SK-MEL-5 (cell line): ENCODE measurements at places on chromosomes 5 and 9.

- DNase-seq = no peak
Measured at GRCh38 chr9:72691671-72692070, 170.3 kb downstream of the TMC1 start.

- no peak for DNase-seq
Measured at GRCh38 chr5:100566382-100567141, 31.4 kb downstream of the FAM174A start.

- DNase-seq = no peak
Measured at GRCh38 chr5:72786676-72787075, 29.8 kb upstream of the TNPO1 start.

GRCh38 chr5:94024101-94024500 is 282.7 kb upstream of the POU5F2 start:
- DNase-seq = no peak

DNA sequence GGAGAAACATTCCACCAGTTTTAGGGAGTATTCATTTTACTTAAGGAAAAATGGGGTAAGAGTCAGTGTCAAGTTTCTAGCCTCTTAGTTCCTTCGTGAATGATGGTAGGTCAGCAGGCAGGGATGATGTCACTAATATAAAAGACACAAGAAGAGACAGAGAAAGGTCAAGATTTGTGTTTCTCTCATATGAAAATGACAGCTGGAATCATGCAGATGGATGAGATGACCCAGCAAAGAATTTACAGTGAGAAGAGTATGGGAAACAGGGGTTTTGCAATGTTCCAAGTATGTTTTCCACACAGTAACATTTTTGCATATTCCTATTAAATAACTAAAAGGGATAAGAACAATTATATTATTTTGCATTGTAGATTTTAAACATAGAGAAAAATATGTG is 749.6 kb upstream of the DMAC1 start:
- no peak for DNase-seq

DNA sequence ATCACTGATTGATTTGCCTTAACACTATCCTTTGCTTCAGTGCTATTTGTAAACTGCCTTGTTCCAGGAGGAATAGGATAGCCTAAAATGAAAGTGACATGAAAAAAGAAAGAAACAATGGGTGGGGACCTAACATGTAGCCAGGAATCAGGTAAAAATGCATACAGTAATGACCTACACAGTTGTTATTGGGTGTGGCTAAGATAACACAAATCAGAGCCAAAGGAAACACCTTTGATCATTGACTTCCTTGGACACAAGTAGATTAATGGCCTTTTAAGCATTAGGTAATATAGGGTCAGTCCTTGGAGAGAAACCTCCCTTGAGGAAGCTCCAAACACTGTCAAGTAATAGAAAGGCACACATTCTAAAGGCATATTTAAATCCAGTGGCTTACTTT is 220.4 kb downstream of the TRPM3 start:
- no peak for DNase-seq

DNA sequence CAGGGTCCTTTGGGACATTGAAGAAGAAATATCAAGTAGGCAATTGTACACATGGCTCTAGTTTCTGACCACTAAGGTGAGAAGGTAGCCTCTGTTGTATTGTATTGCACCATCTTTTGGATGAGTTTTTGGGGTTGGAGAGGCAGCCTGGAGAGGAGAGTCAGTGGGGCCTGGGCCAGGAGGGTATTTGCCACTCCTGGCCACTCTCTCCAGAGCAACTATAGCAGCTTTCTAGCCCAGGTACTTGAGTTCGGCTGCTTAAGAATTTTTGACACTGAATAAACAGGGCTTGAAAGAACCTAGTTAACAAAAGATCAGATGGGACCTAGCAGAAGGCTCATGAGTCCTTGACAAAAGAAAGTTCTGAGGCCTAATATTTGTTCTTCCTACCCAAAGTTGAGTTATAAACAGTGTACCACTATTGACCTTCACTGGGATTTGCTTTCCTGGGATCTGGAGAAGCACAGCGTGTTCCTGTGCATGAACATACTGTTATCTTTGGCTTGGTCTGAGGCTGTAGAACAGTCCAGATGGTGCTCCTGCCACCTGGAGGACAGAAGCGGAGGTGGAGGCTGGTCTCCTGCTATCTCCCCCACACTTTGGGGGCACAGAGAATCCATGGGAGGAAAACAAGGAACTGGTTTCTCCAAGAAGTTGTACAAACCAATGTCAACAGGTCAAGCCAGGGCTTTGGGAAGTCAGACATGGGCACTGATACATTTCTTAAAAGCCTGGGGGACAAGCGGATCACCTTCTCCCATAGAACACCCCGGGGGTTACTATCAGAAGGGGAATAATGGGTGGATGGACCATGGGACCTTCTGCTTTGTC is 110.4 kb upstream of the LIFR start:
- DNase-seq = peak; percentile 56

DNA sequence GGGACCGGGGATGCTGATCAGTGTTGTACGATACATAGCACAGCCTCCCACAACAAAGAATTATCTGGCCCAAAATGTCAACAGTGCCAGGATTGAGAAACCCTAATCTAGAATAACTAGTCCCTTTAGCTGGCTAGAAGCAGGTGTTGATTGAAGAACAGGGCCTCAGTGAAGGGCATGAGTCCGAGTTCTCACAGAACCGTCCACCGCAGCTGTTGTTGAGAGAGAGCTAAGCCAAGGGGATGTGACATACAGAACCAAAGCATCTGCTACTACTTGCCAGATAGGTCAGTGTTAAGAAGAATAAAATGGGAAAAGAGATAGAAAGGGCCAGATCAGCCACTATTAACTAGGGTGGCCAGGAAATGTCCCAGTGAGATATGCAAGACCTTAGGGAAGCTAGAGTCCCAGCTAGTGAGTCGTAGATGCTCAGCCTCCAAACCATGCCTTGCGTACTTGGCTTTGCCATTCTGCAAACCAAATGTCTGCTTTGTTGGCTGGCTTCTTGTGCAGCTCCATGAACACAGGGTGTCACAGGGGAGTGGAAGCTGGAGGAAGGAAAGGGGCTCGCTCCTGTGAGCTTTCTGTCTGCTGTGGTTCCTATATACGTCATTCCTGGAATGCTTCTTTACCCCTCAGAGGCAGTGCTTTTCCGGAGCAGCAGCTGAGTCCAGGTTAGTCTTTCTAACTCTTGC is 68.9 kb downstream of the FBXO38 start:
- DNase-seq = no peak

DNA sequence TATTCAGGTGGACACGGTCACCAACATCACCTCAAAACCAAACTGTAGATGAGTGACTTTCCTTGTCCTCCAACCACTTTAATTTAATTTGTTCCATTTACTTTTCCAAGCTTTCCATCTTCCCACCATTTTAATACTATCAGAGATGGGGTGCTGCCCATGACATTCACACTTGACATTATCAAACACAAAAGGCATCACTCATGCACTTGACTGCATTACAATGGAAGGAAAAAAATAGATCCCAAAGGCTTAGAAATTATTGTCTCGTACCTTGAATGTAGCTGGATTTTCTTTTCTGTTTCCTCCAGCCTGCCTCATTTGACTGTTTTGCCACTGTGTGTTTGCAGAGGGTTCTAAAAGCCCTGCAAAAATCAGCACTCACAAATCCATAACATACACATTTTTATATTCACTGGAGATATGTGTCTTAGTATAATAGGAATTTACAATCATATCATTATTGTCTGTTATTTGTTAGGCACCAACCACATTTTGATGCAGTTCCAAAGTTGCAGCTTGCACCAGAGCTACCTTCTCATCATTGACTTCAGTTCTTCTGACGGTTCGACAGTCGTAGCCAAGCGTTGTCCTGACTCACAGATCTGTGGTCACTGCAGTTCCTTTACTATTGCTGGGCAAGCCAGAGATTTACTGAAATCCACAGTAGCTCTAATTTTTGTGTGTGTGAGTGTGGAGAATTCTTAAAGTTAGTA is 712.3 kb upstream of the WWC1 start:
- no peak for DNase-seq

- no peak for DNase-seq
Measured at GRCh38 chr9:115804206-115804605, 349.4 kb upstream of the PAPPA start.

DNA sequence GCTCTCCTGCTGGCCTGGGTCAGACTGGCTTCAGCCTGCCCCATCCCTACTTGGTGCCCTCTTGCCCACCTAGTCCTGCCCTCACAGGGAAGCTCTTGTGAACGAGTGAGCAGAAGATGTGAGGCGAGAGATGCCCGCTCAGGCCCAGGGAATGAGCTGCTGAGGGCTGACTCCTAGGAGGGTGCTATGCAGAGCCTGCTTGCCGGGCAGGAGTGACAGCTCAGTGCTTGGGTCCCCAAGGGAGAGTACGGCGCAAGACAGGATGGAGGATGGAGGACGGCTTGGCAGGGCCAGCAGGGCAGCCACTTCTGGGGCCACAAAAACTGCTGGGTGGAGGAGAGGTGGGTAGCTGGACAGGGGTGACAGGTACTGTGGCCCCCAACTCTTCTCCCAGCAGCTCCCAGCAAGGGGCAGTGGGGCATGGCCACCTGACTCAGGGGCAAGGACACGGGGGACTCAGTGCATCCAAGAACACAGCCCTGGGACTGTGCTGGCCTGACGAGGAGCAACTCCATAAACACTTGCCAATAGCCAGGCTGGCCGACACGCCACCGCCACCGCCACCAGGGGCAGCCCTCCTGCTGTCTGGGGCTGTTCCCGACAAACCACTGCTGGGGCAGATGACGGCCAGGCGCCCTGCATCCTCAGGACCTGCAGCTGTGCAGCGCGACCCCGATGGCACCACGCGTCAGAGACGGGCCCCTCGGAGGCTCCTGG is 55.6 kb upstream of the UBAC1 start:
- DNase-seq = no peak
